ENCODE measurements at places on chromosomes 2 and 18.

- DNase-seq = no peak
Observed at GRCh38 chr2:118729760-118730159, 117.7 kb downstream of the EN1 start.

- no peak for DNase-seq
Observed at GRCh38 chr18:35172009-35172408, 68.8 kb upstream of the ZNF397 start.

DNA sequence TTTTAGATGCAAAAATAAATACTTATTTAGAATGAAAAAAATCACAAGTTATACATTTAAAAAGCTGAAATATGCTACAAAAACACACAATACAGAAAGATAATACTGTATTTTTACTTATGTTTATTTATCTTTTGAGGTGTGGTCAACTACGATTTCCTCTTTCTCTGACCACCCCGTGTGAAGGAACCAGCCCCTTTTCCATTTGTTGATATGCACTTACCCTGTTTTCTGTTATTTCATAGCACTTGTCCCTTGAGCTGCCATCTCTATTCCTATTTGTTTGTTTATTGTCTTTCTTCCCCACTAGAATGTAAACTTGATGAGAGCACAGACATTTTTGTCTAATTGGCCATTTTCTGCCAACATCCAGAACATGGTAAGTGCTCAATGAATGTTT lies 460.5 kb upstream of the TRIB2 start:
- no peak for DNase-seq

DNA sequence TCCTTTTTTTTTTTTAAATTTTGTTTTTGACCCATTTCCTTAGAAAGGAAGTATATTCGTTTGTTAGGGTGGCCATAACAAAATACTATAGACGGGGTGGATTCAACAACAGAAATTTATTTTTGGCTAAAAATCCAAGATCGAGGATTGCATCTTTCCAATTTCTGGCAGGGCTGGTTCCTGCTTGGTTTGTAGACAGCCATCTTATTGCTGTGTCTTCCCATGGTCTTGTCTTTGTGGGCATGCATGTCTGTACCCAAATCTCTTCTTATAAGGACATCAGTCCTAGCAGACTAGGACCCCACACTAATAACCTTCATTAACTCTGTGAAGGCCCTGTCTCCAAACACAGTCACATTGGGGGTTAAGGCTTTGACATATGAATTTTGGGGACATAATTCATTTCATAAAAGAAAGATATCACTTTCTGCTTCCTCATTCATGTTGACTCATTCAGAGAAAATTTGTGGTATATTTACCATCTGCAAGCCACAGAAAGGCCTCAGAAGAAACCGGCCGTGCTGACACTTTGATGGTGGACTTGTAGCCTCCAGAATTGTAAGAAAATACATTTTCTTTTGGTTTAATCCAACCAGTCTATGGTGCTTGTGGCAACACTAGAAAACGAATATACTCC lies 262.1 kb downstream of the LPIN1 start:
- DNase-seq = no peak

DNA sequence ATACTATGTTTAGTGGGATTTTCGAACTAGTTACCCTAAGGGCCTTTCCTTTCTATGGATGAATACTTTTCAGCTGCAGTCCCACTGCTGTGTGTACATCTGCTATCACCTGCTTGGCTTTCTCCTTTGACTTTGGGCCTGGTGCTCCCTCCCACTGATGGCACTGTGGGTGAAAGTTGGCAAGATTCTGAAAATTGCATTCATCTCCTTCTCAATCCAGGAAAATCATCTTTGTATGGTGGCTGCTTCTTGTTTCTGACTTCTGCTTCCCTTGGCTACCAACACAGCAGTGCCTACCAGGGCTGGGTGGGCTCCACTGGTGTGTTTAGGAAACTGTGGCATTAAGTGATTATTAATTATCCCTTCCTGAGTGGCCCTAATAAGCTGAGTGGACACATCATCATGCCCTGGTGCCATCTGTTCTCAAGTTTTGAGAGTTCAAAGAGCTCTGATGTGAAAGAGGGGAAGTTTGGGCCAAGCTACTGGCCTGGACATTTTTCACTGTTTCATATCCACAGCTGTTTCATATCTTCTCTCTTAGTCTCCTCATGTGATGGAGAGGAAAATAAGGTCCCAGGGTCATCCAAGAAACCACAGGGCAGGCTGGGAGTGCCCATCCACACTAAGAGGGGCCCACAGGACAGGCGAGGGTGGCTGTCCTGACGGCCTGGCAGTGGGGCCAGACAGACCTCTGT lies 16.7 kb downstream of the HK2 start:
- no peak for DNase-seq

DNA sequence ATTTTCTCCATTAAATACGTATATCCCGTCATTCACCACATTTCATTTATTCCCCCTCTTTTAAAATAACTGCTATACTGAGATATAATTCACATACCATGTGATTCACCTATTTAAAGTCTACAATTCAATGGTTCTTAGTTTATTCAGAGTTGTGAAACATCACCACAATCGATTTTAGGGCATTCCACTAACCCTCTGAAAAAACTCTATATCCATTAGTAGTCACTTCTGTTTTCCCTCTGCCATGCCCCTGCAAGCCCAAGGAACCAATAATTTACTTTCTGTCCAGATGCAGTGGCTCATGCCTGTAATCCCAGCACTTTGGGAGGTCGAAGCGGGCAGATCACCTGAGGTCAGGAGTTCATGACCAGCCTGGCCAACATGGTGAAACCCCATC lies 95.5 kb upstream of the FZD5 start:
- no peak for DNase-seq

Data from nucleus accumbens (tissue), 56 donors.